Spinal cord (tissue), 10 donors: ENCODE measurements at places on chromosomes 7 and 10. TPM values are rescaled to one million over a fixed set of nuclear protein-coding genes. Genes with fewer than 3 reads are reported as not detected.

MOGAT3 gene
- not detected for total RNA-seq

GPR26 gene
- 1.8 TPM for total RNA-seq

DNA sequence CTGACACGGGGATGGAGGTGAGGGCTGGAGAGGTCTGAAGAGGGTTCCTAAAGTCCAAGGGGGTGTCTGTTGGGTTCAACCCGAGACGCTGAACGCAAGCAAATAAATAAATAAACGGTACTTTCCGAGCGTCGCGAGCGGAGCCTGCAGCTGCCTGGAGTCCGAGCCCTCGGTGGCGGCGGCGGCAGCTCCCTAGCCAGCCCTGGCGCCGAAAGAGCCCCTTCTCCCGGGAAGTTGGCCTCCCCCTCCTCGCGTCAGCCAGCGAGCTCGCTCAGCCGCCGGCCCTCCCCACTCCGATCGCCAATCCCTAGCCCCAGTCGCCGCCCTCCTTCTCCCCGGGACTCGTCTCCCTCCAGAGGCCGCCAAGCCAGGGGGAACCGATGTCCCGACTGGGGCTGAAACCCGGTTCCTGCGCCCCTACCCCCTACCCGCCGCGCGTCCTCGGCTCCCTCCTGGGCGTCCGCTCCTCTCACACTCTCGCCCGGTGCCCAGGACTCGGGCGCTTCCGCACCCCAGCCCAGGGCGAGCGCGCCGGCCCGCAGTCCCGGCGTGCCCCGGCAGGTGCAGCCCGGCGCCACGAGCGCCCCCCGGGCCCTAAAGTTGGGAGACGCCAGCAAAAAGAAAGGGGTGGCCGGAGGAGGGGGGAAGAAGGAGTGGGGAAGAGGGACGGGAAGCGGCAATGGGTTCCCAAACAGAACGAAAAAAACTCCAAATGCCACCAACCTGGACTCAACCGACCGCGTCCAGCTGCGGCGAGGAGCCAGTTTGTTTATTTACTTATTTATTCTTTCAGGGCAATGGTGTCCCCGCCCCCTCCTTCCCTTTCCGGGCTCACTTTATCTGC lies at the start of gene GFRA1:
GFRA1 (minus strand) TSS at position 767 of the 844 bp plus-strand sequence. CDS start 1,177 bp downstream, outside the sequence.
- DNase-seq, result no peak

DNA sequence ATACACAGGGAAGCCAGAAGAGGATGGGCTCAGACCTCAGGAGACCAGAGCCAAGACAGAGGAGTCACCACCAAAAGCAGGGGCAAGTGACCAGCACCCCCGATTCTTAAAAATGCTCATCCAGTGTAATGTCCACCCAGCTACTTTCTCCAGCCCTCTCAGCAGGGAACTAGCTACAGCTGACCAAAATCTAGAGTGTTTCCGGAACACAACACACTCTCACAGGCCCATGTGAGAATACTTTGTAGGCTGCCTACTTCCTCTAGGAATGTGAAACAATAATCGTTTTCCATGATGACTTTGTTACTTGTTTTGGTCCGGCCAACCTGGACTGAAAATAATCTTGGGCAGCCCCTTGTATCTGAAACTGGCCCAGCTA lies 14.5 kb downstream of the PSAP start:
- DNase-seq, result no peak

DNA sequence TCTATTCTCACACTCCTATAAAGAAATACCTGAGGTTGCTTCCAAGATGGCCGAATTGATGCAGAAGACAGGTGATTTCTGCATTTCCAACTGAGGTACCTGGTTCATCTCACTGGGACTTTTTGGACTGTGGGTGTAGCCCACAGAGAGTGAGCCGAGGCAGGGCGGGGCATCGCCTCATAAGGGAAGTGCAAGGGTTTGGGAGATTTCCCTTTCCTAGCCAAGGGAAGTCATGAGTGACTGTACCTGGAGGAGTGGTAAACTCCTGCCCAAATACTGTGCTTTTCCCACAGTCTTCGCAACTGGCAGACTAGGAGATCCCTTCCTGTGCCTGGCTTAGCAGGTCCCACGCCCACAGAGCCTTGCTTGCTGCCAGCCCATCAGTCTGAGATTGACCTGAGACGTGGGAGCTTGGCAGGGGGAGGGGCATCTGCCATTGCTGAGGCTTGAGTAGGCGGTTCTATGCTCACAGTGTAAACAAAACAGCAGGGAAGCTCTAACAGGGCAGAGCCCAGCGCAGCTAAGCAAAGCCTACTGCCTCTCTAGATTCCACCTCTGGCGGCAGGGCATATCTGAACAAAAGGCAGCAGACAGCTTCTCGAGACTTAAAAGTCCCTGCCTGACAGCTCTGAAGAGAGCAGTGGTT lies 152.2 kb downstream of the ARL4A start:
- no peak for DNase-seq

EN2 gene
- not detected for total RNA-seq

DNA sequence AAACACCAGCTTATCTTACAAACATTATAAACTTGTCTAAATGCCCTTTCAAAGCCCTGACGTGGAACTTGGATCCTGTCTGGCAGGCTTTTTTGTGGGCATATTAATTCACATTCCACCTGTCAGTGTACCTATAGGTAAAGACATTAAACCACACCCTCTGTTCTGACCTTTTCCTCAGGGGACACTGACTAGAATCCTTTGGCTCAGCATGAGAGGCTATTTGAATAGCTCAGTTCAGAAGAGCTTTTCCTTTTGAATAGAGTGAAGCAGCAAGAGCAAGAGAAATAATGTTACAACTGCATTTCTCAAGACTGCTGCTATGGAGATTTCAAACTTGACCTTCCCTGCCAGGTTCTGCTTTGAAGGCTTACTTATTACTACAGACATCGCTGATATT lies 76.9 kb downstream of the CYP51A1 start:
- peak; percentile 37 for DNase-seq

DNA sequence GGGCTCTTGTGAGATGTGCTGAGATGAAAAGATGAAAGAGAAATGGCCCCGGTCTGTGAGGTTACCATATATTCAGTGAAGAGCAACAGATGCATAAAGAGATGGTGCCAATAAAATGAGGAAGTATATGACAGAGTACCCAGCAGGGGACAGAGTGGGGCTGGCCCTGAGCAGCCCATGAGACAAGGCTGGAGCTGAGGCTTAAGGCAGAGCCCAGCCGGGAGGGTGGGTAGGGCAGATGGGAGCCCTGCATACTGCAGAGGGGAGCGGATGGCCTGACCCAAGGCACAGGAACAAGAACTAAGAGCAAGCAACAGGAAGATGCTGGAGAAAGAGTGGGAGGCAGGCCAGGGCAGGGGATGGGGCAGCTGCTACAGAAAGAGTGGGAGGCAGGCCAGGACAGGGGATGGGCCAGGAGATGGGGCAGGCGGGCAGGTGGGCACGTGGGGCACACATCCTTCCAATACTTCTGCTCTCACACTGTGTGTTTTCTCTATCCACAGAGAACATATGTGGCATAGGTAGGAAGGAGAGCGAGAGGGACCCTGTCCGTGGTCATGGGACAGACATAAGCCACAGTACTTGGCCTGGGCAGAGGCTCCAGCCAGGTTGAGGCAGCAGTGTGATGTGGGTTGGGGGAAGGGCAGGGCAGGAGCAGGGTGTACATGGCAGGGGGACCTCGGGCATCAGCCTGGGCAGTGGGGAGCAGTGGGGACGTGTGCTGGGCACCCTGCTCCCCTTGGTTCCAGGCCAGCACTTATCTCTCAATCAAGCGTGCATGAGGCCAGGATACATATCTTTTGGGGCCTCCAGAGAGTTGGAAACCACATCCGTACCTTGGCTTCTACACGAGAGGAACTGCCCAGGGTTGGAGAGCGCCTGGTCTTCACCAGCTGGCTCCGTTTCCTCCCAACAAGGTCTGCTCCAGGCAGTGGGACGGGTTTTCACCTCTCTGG lies 91.6 kb upstream of the IKZF1 start:
- DNase-seq, result no peak

DNA sequence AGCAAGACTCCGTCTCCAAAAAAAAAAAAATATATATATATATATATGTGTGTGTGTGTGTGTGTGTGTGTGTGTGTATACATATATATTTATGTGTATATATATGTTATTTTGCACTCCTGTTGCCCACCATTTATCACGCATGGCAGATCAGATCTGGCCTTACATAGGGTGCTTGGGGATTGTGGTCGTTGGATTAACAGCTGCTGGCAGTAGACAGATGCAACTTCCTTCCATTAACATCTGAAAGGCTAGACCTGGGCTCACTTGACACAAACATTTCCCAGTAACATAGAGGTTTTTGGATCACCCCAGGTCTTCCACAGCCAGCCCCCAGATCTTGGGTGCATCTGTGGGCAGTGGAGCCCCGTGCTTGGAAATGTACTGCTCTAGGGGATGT lies 40.8 kb upstream of the DLD start:
- no peak for DNase-seq

- DNase-seq, result no peak
These were observed 42.7 kb downstream of the LIMK1 start for GRCh38 chr7:74126220-74126880.

FZD8 gene
- 14.0 TPM for total RNA-seq
